Lung microvascular endothelial cell (primary cell): ENCODE measurements at places on chromosomes 1 and 21. TPM values are rescaled to one million over a fixed set of nuclear protein-coding genes. Genes with fewer than 3 reads are reported as not detected.
A peak's percentile ranks its signal among the peaks of the same experiment; 100 is the strongest.

CTH gene
- total RNA-seq: 0.79 and 0.87 TPM in 2 replicates

- peak; percentile 44 for DNase-seq
Measured at GRCh38 chr1:88655685-88656299, 28.3 kb upstream of the PKN2 start.

GRCh38 chr1:166489670-166490436 is 323.1 kb upstream of the FAM78B start:
- peak; percentile 30 for DNase-seq

TFF3 gene
- total RNA-seq: 138 and 1,055 TPM in 2 replicates

TNFRSF25 gene
- 3.3 and 5.2 TPM in 2 replicates for total RNA-seq

DNA sequence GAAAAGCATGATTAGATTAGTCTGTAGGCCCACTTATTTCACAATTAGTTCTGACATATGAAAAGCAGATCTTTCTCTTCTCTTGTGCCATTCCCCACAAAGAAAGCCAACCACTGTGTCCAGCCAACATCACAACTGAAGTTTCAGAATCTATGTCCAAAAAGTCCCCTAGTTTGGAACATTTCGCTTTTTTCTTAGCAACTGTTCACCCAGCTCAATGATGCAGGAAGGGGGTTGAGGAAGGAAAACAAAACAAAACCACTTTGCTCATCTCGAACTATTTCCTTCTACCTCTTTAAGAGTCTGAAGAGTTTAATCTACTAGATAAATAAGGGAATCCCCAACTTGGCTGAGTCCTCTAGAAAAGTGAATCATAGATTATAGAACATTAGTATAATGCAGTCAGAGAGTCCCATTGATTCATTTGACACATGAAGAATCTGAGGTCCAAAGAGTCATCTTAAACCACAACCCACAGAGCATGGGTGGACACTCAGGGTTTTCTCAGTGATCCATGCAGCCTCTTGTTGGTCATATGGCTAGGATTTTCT is 159.3 kb upstream of the SGIP1 start:
- no peak for DNase-seq

- DNase-seq: no peak
Measured at GRCh38 chr1:19311503-19311930, 427 bp downstream of the AKR7A2 start.

C1orf141 gene
- not detected in 2 replicates for total RNA-seq

DNA sequence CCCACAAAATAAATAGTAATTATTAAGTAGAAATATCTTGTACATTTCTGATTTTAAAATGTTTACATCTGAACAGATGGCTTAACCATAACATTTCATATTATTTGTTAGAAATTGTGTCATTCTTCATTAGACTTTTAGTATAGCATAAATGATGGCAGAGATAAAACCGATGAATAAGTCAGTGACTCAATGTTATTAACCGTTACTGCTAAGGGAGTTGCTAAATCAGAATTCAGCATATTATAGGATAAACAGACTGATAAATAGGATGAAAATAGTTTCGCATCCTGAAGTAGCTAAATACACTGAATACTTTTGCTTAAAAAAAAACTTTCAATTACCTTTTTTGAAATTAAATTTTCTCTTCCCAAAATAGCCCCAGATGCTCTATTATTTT is 610.6 kb upstream of the ZP4 start:
- no peak for DNase-seq

DNA sequence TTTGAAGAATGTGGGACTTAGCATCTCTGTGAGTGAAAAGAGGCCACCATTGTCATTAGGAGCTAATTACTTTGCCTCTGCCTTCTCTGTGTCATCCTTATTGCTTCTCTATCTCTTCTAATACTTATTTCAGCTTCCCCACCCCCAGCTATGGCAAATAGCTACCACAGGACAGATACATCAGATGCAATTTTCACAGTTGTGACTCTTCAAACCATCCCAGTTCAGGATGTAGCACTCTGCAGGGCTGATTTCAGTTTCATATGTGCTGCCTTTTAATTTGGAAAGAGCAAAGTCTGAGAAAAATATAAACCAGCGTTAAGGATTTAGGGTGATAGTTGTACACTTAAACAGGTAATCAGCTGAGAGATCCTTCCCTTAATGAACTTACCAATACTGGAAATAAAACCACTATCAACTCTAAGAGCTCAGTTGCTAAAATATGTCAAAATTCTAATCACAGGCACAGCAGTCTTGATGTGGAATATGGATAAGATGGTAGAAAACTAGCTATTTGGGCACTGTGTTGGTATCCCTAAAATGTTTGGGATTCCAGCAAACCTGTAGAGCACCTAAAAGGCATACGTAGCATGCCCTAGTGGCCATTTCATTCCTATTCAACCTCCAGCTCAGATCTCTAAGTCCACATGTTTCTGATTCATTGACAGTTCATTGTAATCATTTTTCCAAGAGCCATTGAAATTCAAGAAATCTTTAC is 148.4 kb downstream of the SYT2 start:
- no peak for DNase-seq

CFAP74 gene
- total RNA-seq: not detected in 2 replicates

BCAS2 gene
- 25.1 and 28.0 TPM in 2 replicates for total RNA-seq

TNN gene
- total RNA-seq: under 0.01 TPM in 1 of 2 replicates, not detected in the other

VANGL2 gene
- total RNA-seq: not detected in 2 replicates

- DNase-seq: no peak
Measured at GRCh38 chr1:22039594-22040285, 12.8 kb upstream of the CDC42 start.

- DNase-seq: peak; percentile 95
Measured at GRCh38 chr1:208245185-208245705, 1.1 kb upstream of the PLXNA2 start.

GBP2 gene
- 32.7 and 39.7 TPM in 2 replicates for total RNA-seq

ZMYND12 gene
- total RNA-seq: 0.22 and 0.60 TPM in 2 replicates

GRCh38 chr1:225474986-225475820 is 47.4 kb upstream of the LBR start:
- DNase-seq: peak; percentile 72

REN gene
- total RNA-seq: not detected in 2 replicates

DNA sequence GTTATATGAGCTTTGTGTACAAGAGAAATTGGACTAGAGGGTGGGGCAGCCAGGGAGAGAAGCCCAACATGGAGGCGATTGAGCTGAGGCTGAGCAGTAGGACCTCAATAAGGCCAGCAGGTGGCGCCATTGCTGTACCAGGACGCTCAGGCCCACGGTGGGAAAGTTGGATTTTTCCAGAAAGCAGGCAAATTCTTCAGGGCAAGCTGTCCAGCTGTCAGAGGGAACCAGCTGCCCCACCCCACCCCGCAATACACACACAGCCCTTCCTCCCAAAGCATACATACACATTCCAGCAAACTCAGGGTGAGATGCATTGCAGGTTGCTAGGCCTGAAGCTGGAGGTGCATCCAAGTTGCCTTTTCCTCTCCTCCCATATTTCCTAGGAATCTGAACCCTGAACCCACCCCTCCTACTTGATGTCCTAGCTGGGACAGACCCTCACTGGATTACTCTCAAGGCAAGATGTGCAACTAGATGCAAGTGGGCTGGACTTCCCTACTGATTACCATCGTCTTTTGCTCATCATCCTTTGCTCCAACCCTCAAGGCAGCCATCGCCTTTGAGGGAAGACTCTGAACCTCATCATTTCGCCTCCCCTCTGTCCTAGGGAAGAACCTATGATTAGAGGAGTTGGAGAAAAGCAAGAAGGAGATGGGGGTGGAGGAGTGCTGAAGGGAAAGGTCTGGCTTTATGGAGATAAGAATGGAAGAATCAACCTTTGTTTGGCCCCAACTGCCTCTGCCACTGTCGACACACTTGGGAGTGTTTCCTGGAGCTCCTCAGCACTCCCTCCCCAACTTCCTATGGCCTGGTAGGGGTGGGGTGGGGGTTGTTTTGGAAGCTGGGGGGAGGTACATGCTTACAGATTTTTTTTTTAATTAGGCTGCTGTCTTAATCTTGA is 25.5 kb downstream of the CD34 start:
- peak; percentile 96 for DNase-seq

DNA sequence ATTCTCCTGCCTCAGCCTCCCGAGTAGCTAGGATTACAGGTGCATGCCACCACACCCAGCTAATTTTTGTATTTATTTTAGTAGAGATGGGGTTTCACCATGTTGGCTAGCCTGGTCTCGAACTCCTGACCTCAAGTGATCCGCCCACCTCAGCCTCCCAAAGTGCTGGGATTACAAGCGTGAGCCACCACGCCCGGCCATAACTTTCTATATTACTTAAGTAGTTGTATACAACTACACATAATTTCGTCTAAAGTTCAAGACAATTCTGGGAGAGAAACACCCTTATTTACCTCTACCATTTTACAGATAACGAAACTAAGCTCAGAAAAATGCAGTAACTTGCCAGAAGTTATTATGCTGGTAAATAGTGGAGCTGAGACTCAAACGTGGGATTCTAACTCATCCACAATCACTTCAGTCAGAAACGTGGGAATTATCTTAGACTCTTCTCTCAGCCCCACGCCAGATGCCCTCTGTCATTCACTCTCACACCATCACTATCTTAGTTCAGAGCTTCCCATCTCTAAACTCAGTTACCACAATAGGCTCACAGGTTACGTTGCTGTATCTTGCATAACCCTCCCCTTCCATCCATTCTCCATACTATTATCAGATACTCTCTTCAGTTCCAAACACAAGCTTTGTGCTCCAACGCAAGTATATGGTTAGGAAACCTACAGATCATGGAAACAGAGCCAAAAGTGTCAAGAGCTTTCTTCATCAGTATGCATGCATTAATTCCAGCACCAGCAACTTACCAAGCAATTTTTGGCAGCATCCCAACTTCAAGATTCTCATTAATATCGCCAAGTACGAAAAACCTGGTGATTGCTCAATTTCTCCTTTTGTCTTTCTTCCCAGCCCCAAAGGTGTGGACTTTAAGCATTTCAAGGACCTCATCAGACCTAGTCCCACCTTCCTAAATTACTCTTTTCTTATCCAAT is 69.3 kb downstream of the RERE start:
- no peak for DNase-seq

C1orf87 gene
- not detected in 2 replicates for total RNA-seq

DNA sequence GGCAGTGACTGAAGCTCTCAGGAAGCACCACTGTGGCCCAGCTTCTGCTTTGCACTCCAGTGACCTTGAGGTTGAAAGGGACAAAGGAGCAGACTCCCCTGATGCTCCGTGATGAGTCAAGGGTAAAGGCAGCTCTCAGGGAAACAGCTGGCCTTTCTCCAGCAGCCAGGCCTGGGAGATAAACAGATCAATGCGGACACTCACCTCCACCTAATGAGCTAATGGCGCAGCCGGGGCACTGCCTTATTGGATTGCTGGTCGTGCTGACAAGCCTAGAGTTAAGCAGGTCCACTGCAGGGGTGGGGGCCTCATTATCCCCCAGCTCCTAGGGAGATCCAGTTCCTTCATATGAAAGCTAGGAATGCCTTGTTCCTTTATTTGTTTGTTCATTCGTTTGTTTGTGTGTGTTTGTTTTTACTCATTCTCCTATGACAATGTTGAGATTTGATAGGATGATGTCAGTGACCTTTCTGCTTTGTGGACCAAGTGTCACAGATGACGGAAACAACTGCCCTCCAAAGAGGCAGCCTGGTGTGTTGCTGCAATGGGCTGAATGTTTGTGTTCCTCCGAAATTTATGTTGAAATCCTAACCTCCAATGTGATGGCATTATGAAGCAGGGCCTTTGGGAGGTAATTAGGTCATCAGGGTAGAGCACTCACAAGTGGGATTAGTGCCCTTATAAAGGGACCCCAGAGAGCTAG is 141.4 kb upstream of the BEND5 start:
- DNase-seq: no peak

DNA sequence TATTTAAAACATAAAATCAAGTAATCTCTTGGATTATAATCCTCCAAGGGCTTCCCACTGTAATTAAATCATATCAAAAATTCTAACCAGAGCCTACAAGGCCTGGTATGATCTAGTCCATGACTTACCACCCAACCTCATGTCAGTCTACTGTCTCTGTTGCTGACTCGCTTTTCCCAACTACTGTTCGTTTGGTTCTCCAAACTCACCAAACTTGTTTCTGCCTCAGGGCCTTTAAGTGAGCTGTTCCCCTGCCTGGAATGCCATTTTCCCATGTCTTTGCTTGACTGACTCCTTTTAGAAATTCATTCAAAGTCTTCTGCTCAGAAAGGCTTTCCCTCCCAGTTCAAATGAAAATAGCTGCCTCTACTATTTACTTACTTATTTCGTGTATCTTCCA is 95.9 kb downstream of the ZC3H11B start:
- no peak for DNase-seq

DNA sequence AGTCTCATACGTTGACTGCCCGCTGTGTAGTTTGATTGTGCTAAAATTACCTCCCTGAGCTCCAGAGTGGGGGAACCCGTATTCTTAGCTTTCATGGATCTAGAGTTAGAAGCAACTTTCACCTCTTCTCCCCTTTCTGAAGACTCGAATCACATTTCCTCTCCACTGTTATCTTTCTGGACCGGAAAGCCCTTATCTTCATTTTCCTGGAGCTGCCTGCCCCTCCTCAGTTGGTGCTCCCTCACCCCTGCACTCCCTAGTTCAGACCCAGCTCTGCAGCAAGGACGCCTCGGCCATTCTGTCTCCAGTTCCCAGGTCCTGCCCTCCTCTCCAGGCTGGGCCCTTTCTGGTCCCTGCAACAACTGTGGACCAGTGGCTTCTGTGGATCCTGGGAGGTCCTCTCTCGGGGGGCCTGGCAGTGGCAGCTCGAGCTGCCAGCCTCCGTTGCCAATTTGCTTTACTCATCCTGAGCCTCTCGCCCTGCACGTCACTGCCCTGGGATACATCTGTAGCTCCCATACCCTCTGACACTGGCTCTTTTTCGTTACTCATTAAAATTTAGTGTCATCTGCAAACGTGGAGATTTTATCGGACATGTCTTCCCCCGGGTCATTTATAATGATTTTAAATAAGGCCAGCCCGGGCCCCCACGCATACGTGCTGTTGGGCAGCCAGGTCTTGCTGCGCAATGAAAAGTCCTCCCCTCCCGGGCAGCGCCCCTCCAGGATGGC is 141.5 kb upstream of the VAMP3 start:
- no peak for DNase-seq

DNA sequence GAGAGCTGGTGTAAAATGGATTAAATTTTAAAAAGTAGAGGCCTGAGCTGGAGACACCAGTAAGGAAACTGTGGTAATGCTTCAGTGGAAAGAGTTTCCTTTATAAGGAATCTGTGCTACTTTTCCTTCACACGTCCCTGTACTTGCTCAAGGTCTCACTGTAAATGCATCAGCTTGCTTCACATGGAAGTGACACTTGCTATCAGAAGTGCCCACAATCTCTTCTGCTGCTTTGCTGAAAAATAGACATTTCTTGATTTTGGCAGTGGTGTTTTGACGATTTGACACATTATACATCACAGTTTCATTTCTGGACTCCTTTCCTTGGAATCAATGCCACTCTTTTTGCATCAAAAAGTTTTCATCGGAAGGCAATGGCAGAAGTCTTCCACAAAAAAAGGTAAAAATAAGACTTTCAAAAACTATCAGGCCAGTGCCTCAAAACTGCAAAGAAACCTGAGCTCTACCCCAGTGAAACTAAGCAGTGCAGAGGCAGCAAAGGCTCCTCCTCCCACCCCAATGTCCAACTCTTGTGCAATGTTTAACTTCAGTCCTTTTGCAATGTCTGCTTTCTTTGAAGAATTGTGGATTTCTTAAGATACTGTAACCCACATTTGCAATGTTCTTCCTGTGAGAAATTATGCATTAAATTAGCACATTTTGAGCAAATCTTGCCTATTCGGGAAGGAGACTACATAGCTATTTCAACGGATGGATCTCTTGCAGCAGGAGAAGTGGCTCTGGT is 18.4 kb upstream of the TSPAN2 start:
- DNase-seq: no peak

KAZN gene
- total RNA-seq: 0.22 and 0.60 TPM in 2 replicates

CD1E gene
- total RNA-seq: not detected in 2 replicates
